ENCODE measurements at places on chromosomes 16 and 17.
A peak's percentile ranks its signal among the peaks of the same experiment; 100 is the strongest.

GRCh38 chr16:78503602-78504001 lies 404.1 kb downstream of the WWOX start:
- peak; percentile 67 for DNase-seq

GRCh38 chr17:6710317-6710716 lies 2.9 kb downstream of the SLC13A5 start:
- DNase-seq = no peak

DNA sequence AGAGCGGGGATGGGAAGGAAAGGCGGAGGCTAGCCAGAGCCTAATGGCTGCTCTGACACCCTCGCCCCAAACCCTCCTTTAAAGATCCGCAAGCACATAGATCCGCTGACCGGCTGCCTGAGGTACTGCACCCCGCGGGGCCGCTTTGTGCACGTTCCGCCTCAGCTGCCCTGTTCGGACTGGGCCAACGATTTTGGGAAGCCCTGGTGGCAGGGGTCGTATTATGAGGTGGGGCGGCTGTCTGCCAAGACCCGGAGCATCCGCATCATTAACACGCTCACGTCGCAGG lies 663 bp downstream of the CYB5D1 start:
- peak; percentile 55 for DNase-seq

- peak; percentile 60 for DNase-seq
Measured at GRCh38 chr17:50149417-50150353, 792 bp downstream of the PPP1R9B start.

GRCh38 chr17:880443-881269 lies 98.5 kb downstream of the MRM3 start:
- DNase-seq = no peak

- peak; percentile 67 for DNase-seq
Measured at GRCh38 chr16:31354394-31355291, at the start of gene ITGAX. Gene ITGAX (plus strand): TSS chr16:31355176. CDS start chr16:31355255, 79 bp downstream.

DNA sequence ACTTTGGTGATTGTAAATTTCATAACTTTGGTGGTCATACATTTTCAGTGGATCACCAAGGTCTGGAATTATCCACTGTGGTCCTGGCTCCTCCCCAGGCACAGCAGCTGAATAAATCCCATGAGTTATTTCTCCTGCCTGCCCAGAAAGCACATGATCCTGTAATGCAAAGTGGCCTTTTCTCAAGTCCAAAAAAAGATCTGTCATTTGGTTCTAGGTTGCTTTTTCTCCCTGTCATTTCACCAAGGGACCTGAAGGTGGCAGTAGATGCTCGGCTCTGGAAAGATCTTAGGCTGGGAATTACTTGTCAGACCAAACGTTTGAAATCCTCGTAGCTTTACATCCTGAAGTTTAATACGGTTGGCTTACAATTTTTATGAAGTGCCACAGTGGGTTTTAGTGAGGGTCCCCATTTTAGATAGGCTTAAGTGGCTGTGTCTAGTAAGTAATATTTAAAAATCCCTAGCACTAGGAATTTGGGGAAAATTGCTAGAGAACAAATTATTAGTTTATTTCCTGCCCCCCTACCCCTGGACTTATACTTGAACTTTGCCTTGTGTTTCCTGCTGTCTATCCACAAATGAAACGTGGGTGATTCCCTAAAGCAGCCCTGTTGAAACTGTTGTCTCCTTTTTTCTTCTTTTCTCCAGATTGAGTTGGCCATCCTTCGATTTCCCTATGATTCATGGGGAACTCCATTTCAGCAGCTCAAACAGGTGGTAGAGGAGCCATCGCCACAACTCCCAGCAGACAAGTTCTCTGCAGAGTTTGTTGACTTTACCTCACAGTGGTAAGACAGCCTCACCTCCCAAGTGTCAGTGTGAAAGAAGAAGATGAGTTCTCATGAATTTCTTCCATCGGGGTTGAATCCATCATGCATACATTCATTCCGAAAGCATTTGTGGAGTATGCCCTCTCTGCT lies 111.7 kb downstream of the MAP2K6 start:
- DNase-seq = peak; percentile 13

GRCh38 chr17:75983501-75984181 lies 4.6 kb downstream of the TEN1 start:
- no peak for DNase-seq

- no peak for DNase-seq
Measured at GRCh38 chr16:30527635-30528178, 1.3 kb upstream of the ZNF768 start.

GRCh38 chr17:17411692-17412091 lies 65.1 kb upstream of the MED9 start:
- no peak for DNase-seq

DNA sequence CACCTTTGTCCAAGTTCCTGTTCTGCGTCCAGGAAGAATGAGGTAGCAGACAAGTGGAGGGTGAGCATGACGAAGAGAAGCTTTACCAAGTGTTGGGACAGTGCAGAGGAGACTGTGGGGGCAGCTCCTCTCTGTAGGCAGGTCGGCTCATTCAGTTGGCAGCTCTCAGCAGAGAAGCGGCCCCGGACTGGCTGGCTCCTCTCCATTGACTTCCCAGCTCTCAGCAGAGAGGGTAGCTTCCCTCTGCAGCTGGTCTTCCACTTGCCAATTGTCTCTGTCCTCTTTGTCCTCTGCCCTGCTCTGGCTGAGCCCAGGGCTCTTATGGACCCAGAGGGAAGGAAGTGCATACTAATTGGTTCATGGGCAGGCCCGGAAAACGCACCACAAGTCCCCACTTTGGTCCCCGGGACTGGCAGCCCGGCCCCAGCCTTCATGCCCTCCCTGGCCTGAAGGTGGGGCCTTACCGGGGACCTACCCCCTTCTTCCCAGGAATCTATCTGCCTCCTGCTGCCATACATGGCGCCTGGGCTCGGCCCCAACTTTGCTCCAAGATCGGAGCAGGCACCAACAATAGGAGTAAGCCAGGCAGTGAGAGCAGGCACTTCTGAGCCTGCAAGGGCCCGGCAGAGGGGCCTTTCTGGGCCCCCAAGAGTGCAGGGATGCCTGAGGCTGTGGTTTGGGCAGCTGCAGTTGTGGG lies 10.1 kb downstream of the KCTD5 start:
- DNase-seq = no peak

- DNase-seq = no peak
Measured at GRCh38 chr17:7217113-7217987, 2.3 kb downstream of the DLG4 start.

GRCh38 chr17:34389126-34389750 lies 26.2 kb upstream of the CCL1 start:
- no peak for DNase-seq

DNA sequence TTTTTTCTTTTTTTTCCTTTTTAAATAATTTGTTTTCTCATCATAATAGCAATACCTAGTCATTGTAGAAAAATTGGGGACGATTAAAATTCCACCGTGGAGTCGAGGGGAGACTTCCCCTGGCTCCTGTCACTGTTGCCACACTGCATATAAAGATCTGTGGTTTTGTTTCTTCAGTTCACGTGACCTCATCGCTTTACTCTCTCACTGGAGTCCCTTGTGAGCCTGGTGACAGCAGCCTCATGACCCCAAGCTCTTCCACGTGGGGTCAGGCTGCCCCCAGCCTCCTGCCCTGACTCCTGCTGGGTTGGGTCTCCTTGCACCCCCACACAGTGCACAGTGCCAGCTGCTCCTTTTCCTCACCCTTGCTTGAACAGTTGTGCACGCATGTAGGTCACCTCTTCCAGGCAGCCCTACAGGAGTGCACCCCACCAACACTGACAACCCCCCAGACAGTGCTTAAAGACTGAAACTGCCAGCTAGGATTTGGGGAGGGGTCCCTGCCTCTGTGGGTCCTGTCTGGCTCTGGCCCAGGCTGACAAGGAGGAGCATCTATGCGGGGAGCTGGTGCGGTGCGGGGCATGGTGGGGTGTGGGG lies 7.3 kb upstream of the METRNL start:
- no peak for DNase-seq

- DNase-seq = no peak
Measured at GRCh38 chr16:14015033-14015432, 56.1 kb upstream of the MRTFB start.

- no peak for DNase-seq
Measured at GRCh38 chr17:13273806-13274205, 256.0 kb upstream of the ELAC2 start.

DNA sequence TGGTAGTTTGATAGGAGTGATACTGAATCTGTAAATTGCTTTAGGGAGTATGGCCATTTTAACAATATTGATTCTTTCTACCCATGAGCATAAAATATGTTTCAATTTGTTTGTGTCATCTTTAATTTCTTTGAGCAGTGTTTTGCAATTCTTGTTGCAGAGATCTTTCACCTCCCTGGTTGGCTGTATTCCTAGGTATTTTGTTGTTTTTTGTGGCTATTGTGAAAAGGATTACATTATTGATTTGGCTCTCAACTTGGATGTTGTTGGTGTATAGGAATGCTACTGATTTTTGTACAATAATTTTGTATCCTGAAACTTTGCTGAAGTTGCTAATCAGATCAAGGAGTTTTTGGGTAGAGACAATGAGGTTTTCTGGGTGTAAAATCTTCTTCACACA lies 3.2 kb downstream of the KRTAP9-9 start:
- no peak for DNase-seq

GRCh38 chr16:1026057-1026783 lies 44.6 kb downstream of the SOX8 start:
- no peak for DNase-seq

DNA sequence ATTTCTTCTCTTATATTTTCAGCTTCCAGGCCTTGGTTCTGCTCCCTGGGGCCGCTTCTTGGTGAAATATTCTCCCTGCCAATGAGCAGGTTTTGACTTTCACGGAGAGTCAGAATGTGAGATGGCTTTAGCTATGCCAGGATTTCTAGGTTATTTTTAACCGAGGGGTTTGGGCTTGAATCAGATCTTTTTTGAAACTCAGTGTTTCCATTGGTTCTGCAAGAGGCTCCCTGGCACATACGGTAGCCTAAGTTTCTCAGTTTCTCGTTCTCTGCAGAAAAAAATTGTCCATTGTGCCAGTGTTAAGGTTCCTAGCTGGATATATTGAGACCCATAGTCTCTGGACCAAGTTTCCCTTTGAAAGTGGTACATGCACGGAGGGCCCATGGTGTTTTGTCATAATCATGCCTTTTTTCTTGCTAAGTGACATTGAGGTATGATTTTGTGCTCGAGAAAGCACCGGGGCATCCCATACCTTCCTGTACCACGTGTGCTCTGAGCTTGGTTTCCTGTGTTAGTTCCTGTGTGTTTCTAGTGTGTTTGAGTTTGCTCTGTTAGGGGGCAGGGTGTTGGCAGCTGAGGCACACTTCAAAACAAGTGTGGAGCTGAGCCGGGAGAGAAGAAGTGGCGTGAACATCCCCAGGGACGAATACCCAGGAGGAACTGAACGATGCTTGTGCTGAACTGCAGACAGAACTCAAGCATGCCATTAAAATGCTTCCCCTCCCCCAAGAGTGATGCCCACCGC lies 127.2 kb downstream of the HS3ST3B1 start:
- peak; percentile 72 for DNase-seq

GRCh38 chr16:7919782-7920181 lies 587.1 kb downstream of the RBFOX1 start:
- no peak for DNase-seq

DNA sequence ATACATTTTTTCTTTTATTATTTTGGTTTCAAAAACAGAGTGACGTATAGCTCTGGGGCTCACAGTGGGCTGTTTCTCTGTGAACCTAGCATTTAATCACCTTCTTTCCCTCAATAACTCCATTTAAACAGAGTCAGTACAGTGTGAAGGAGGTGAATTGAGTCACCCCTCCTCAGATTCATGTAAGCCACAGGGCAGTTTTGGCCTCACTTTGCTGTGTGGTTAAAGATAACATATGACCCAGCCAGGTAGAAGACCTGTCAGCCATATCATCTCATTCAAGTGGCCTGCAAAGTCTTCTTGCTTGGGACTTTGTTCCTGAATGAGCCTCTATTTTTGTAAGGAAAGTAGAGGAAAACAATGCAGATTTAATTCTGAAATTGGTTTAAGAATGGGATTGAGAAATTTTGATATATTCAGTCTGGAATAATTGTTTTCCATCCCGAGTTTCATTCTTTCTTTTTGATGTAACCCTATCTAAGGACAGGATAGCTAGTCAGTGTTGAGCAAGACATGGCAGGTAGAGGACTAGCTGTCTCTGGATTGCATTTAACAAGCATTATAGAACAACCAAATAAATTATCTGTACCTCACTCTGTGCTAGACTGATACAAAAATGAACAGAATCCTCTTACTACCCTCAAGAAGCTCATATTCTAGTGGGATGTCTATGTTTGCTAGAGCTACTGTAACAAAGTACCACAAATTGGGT lies 13.1 kb downstream of the MAP2K6 start:
- no peak for DNase-seq

DNA sequence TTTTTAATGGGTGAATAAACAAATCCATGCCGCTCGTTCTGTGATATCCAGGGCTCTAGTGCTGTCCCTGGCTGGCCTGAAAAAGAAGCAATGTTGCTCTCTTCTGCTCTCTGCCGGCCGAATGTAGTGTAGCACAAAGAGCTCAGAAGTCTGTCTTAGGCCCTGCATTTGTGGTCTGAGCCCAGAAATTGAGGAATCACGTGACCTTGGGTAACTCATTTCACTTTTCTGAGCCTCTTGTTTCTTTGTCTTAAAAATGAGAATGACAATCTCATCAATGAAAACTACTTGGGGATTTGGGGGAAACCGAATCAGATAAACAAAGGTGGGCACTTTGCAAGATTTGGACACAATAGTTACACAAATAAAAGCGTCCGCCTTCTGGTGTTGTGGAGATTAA lies 381.6 kb upstream of the ASIC2 start:
- peak; percentile 38 for DNase-seq

DNA sequence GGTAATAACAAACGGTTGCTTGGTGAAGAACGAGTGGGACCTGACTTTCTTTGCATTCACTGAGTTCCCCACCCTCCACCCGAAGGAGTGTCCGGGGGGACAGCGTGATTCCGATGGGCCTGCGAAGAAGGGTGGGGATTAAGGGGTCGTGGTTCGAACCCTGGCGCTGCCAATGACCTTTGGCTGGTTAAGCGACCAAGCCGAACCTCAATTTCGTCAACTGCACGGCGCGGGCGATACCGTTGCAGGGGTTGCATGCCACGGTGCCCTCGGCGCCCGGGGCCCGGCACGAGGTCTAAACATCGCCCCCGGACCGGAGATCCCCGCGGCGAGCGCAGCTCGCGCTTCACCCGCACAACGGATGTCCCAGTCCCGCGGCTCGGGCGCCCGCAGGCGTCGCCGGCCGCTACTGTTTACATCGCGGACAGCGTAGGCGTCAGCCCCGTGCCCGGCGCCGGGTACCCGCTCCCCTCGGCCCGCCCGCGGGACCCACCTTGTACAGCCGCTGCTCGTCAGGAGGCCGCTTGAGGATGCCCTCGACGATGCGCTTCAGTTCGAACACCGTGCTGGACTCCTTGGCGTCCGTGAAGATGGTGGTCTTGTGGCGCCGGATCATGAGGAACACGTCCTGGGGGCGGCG lies 460 bp downstream of the ELOB start:
- peak; percentile 39 for DNase-seq

- no peak for DNase-seq
Measured at GRCh38 chr16:27822996-27823395, 240.5 kb downstream of the GSG1L start.

GRCh38 chr17:78414178-78415162 lies 36.0 kb downstream of the PGS1 start:
- peak; percentile 66 for DNase-seq
